Stimulated activated naive B cell treated with anti-CD40 and anti-IgM and Interleukin-4, amounts not matched to agents 10 μg/mL and 1 μg/mL and 100 μg/mL, for 72 hours (primary cell): ENCODE measurements at places on chromosomes 6 and 20.

- no peak for DNase-seq
- H3K27ac ChIP-seq = no peak overlapping the region
- peaks cover 12% of the 10 kb centered on the region for H3K4me1 ChIP-seq
Measured at GRCh38 chr20:41300383-41300782, 17.1 kb downstream of the ZHX3 start.

GRCh38 chr6:107712237-107712664 is 111.9 kb downstream of the SCML4 start:
- H3K27ac ChIP-seq = peak overlapping the region; percentile 84
- H3K36me3 ChIP-seq = peaks cover 5% of the 10 kb centered on the region
- H3K4me1 ChIP-seq = peaks cover 29% of the 10 kb centered on the region
- no peak for DNase-seq

DNA sequence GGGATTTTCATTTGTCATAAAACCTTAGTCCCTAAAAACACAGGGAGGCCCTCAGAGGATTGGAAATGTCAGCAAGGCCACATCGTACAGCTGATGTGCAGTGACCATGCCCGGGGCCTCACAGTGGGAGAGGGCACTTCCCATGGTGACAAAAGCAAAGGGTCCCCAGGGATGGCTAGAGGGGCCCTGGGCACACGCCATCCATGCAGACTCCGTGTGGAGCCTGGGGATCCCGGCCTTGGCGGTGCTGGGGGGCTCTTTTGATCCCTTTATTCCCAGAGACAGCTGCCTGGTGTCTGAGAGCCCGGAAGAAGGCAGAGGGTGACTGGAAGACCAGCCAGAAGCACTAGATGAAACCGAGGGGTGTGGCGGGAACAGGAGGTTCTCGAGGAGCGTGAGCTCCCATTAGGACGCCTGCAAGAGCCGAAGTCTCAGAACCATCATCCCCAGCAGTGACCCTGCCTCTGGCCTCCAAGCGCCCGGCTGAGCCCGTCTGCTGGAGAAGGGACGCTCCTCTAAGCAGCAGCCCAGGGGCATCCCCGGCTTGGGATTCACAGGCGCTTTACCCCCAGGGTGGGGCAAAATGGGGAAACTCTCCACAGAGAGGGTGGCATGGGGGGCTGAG is 49.1 kb upstream of the FRMD1 start:
- H3K27me3 ChIP-seq = peaks cover 15% of the 10 kb centered on the region
- H3K4me3 ChIP-seq = no peak overlapping the region
- H3K36me3 ChIP-seq = no peaks in the 10 kb centered on the region
- no peak for DNase-seq

- H3K27me3 ChIP-seq = no peaks in the 10 kb centered on the region
- H3K36me3 ChIP-seq = no peaks in the 10 kb centered on the region
- no peak overlapping the region for H3K27ac ChIP-seq
- H3K4me3 ChIP-seq = no peak overlapping the region
- no peaks in the 10 kb centered on the region for H3K4me1 ChIP-seq
Measured at GRCh38 chr20:42067596-42067995, 449.4 kb upstream of the CHD6 start.

DNA sequence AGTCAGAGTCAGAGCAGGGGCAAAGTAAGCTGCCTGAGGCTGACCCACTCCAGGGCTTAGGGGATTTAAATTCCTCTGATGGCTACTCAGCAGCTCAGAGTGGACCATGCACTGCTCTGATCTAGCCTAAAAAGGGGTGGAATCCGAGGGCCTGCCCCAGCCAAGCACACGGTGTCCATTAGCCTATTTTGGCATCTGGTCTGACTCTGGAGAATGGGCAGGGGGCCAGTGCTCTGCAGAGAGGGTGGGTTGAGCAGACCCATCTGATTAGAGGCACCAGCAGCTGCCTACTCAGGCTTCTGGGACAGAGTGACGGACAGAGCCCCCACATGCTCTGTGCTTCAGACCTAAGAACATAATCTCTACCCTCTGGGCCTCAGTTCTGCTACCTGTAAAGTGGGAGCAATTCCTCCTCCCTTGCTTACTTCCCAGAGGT is 25.9 kb upstream of the TGM2 start:
- peaks cover 20% of the 10 kb centered on the region for H3K27me3 ChIP-seq
- no peak overlapping the region for H3K27ac ChIP-seq
- peaks cover 18% of the 10 kb centered on the region for H3K4me1 ChIP-seq
- no peak for DNase-seq
- peaks cover 2% of the 10 kb centered on the region for H3K36me3 ChIP-seq
- H3K4me3 ChIP-seq = no peak overlapping the region

DNA sequence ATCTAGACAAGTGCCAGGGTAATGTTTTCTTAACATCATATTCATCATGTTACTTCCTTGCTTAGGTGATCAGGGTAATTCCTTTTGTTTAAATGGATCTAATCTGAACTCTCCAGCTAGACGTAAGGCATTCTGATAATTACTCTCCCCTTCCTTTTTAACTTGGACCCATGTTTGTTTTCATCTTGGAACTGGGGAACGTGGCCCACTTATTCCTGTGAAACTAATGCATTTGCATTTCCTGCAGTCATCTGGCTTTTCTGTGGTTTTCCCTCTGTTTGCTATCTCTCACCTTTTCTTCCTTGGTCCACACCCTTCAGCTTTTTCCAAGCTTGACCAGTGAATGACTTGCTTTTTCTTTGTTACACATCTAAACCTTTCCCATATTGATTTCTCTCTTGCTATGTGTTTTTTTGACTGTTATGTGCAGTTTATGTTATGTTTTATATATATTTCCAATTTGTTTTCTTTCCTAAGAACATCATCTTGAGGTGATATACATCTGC is 33.3 kb downstream of the SLX4IP start:
- DNase-seq = no peak
- H3K4me1 ChIP-seq = peaks cover 6% of the 10 kb centered on the region
- H3K4me3 ChIP-seq = no peak overlapping the region

- H3K4me1 ChIP-seq = peaks cover 48% of the 10 kb centered on the region
- H3K4me3 ChIP-seq = no peak overlapping the region
- no peaks in the 10 kb centered on the region for H3K36me3 ChIP-seq
- H3K27ac ChIP-seq = peak overlapping the region; percentile 57
- DNase-seq = no peak
- H3K27me3 ChIP-seq = no peaks in the 10 kb centered on the region
Measured at GRCh38 chr20:48832405-48832730, 4.6 kb upstream of the PREX1 start.

DNA sequence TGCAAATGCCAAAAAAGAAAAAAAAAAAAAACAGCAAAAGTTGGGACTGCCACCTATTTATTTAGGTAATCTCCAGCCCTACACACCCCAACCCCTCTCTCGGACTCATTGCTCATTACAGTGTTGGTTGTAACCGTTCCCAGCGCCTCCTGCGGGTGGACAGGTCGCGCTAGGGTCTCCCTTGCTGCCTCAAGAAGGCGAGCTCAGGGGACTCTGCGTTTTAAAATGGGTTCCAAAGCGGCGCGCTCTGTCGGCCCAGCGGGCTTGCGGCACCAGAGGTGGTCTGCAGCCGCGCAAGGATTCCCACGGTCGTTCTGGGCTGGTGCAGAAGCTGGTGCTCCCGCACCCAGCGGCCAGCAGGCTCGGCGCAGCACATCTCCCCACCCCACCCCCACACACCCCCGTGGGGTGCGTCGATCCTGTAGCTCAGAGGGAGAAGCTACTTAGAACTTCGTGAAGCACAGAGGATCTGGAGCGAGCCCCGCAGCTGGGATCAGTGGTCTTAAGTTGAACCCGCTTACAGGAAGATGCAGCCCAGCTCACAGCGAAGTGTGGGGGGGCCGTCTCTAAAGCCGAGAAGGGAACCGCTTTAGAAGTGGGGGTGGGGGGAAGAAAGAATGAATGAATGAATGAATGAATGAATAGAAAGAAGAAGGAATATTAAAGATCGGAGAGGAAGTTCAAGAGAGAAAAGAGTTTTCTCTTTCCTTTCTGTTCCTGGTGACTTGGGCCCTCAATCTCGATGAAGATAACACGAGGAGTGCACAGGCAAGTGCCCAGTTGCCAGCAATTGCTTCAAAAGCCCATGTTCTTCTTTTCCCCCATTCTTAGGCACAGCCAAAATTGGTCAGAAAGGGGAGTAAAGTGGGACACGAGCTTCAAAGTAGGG is 780 bp downstream of the TFAP2A start:
- DNase-seq = no peak
- H3K36me3 ChIP-seq = peaks cover 29% of the 10 kb centered on the region
- H3K27ac ChIP-seq = peak overlapping the region; percentile 83
- peaks cover 96% of the 10 kb centered on the region for H3K27me3 ChIP-seq
- peaks cover 63% of the 10 kb centered on the region for H3K4me1 ChIP-seq

- H3K4me3 ChIP-seq = peak overlapping the region; percentile 73
- peaks cover 20% of the 10 kb centered on the region for H3K4me1 ChIP-seq
- peaks cover 12% of the 10 kb centered on the region for H3K36me3 ChIP-seq
- DNase-seq = peak; percentile 68
Measured at GRCh38 chr6:142784344-142784743, 160.6 kb downstream of the HIVEP2 start.

- H3K4me3 ChIP-seq = no peak overlapping the region
- peaks cover 11% of the 10 kb centered on the region for H3K27me3 ChIP-seq
- no peak overlapping the region for H3K27ac ChIP-seq
- no peaks in the 10 kb centered on the region for H3K36me3 ChIP-seq
- no peak for DNase-seq
- H3K4me1 ChIP-seq = no peaks in the 10 kb centered on the region
Measured at GRCh38 chr20:20167698-20168097, 115.4 kb downstream of the CFAP61 start.

GRCh38 chr6:99426451-99426757 is 1.3 kb upstream of the PNISR start:
- peaks cover 49% of the 10 kb centered on the region for H3K4me1 ChIP-seq
- H3K4me3 ChIP-seq = peak overlapping the region; percentile 97
- H3K27ac ChIP-seq = peak overlapping the region; percentile 47
- no peaks in the 10 kb centered on the region for H3K27me3 ChIP-seq
- H3K36me3 ChIP-seq = peaks cover 31% of the 10 kb centered on the region

- H3K36me3 ChIP-seq = peaks cover 9% of the 10 kb centered on the region
- H3K4me3 ChIP-seq = no peak overlapping the region
- no peak overlapping the region for H3K27ac ChIP-seq
- no peaks in the 10 kb centered on the region for H3K4me1 ChIP-seq
Measured at GRCh38 chr6:106966671-106967640, 7.6 kb downstream of the CD24 start.

DNA sequence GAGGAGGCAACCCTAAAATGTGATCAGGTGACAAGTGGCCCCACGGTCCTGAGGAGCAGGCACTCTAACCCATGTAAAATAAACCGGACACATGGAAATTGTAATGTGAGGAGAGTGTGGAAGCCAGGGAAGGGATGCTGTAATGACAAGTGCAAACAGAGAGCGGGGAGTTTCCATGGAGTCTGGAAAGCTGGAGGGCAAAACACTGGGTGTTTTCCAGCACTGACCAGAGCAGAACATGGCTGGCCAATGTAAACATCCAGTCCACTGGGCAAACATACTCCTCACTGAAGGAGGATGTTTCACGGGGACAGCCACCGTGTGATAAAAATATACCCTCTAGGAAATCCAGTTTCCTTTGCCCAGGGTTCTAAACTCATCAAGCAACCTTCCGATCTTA is 219.0 kb upstream of the JARID2 start:
- H3K27me3 ChIP-seq = no peaks in the 10 kb centered on the region
- H3K36me3 ChIP-seq = no peaks in the 10 kb centered on the region
- H3K4me3 ChIP-seq = no peak overlapping the region
- peaks cover 12% of the 10 kb centered on the region for H3K4me1 ChIP-seq
- no peak for DNase-seq
- H3K27ac ChIP-seq = no peak overlapping the region

- no peak overlapping the region for H3K4me3 ChIP-seq
- peaks cover 21% of the 10 kb centered on the region for H3K36me3 ChIP-seq
- no peaks in the 10 kb centered on the region for H3K27me3 ChIP-seq
- no peak for DNase-seq
- no peak overlapping the region for H3K27ac ChIP-seq
Measured at GRCh38 chr20:25439328-25439727, 31.9 kb downstream of the GINS1 start.

- DNase-seq = no peak
- peaks cover 89% of the 10 kb centered on the region for H3K4me1 ChIP-seq
- H3K36me3 ChIP-seq = no peaks in the 10 kb centered on the region
- peak overlapping the region; percentile 66 for H3K4me3 ChIP-seq
- no peaks in the 10 kb centered on the region for H3K27me3 ChIP-seq
Measured at GRCh38 chr20:19937218-19937617, 79.9 kb upstream of the NAA20 start.

- H3K4me1 ChIP-seq = no peaks in the 10 kb centered on the region
- no peak for DNase-seq
- no peak overlapping the region for H3K27ac ChIP-seq
- H3K36me3 ChIP-seq = no peaks in the 10 kb centered on the region
- H3K27me3 ChIP-seq = no peaks in the 10 kb centered on the region
Measured at GRCh38 chr6:75115481-75115880, 90.4 kb downstream of the COL12A1 start.

GRCh38 chr20:55038684-55039083 is 563.3 kb downstream of the DOK5 start:
- no peaks in the 10 kb centered on the region for H3K36me3 ChIP-seq
- H3K4me3 ChIP-seq = no peak overlapping the region
- DNase-seq = no peak
- no peaks in the 10 kb centered on the region for H3K27me3 ChIP-seq
- H3K27ac ChIP-seq = no peak overlapping the region
- H3K4me1 ChIP-seq = no peaks in the 10 kb centered on the region

DNA sequence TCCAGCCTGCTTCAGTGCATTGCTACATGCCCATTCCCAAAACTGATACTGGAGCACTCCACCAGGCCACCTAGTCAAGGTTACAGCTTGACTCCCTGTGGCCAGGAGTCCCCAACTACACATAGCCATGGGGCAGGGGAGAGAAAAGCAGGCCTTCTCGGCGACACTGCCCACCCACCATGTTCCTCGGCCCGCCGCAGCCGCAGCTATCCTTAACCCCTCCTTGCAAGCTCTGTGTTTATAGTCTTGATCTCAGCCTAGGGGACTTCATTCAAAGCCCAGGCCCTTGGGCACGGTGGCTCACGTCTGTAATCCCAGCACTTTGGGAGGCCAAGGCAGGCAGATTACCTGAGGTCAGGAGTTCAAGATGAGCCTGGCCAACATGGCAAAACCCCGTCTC is 39.2 kb upstream of the FAM50B start:
- no peak overlapping the region for H3K4me3 ChIP-seq
- H3K4me1 ChIP-seq = peaks cover 23% of the 10 kb centered on the region
- H3K27ac ChIP-seq = no peak overlapping the region
- H3K36me3 ChIP-seq = no peaks in the 10 kb centered on the region
- H3K27me3 ChIP-seq = no peaks in the 10 kb centered on the region
- DNase-seq = no peak

GRCh38 chr6:53943395-53943794 is 148.6 kb downstream of the LRRC1 start:
- H3K27me3 ChIP-seq = peaks cover 10% of the 10 kb centered on the region
- no peak overlapping the region for H3K4me3 ChIP-seq
- H3K4me1 ChIP-seq = peaks cover 1% of the 10 kb centered on the region
